ENCODE measurements at places on chromosomes 1 and 21.

DNA sequence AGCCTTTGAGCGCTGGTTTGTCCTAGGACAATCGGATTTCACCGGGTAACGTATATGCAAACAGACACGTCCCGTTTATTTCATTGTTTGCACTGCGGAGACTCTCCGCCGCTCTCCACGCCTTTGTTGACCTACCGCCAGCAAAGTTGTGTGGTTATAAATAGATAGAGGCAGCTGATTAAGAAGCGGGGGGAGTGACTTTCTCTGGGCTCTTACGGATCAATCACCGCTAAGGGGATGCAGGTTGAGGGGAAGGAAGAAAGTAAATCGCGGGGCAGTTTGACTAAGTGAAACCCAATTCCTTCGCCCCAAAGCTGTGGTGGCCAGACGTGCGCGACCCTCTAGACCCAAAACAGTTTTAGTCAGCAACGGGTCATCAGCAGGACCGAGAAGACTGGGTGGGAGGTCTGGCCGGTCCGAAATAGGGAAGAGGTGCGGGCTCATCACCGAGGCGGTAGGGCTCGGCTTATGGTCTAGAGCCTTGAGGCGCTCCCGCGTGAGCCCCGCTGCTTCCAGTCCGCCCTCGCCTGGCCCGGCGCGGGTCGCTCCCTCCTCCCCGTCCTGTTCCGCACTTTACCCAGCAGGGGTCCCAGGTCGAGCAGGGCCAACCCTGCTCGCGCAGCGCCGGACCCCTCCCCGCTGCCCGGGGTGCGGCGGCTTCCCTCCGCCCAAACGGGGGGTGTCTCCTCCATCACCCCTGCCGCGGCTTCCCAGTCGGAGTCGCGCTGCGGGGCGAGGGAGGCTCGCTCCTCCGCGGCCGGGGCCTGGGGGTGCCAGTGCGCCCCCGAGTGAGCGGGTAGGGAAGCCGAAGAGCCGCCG is 120.8 kb upstream of the RRP15 start:
- peak; percentile 24 for DNase-seq

DNA sequence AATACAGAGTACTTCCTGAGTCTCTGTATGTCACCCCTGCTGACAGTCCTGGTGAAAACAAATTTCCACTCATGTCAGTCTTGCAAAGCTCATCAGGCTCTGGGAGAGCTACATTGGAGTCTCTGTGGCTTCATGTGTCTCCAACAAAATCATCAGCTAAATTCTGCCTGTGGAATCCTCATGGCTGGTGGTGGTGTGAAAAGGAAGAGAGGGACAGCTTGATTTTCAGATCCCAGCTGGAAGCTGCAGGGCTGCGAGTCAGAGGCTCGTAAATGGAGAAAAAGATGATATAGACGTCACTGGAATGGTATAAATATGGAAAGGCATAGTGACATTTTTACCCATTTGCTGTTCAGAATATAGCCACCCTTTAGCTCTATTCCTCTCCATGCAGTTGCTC is 150.2 kb downstream of the ASTN1 start:
- DNase-seq = no peak

DNA sequence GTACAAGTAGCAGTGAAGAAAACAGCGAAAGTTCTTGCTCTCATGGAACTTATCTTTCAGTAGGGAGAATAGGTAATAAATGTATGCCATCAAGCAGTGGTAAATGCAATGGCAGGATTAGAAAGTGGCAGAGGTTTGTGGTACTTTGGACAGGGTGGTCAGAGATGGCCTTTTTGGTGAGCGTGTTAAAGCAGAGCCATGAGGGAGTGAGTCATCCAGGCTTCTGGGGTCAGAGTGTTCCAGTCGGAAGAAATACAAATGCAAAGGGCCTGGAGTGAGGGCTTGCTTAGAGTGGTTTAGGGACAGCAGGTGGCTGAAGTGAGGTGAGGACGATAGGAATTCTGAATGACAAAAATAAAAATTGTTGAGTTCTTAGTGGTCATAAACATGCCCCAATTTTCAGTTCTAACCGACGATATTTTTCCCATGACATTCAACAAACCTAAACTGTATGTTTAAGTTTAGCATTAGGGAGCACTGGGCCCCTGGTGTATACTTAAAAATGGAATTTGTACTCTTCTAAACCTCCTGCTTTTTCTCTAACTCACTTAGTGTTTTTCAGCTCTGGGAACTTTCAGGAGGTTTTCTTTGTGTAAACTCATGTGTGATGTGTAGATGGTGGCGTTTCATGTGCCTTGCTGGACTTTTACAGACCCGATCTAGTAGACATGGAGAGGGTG is 78.2 kb downstream of the MACF1 start:
- no peak for DNase-seq

- no peak for DNase-seq
These were observed 114.8 kb downstream of the DNAH14 start for GRCh38 chr1:225044258-225044657.

DNA sequence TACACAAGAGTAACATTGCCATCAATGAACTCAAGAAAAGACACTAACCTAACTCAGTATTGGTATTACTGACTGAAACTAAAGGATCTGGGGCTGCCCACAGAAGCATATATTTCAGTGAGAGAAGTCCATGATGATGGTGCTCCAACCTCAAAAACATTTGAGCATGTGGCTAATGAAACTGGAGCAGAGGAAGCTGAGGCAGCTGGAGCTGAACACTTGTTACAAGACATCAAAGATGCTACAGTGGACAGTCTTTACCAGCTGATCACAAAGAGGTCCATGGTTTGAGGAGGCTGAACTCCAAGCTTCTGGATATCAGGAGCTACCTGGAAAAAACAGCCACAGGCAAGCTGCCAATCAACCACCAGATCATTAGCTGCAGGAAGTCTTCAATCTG is 42.2 kb upstream of the TTC39A start:
- no peak for DNase-seq

DNA sequence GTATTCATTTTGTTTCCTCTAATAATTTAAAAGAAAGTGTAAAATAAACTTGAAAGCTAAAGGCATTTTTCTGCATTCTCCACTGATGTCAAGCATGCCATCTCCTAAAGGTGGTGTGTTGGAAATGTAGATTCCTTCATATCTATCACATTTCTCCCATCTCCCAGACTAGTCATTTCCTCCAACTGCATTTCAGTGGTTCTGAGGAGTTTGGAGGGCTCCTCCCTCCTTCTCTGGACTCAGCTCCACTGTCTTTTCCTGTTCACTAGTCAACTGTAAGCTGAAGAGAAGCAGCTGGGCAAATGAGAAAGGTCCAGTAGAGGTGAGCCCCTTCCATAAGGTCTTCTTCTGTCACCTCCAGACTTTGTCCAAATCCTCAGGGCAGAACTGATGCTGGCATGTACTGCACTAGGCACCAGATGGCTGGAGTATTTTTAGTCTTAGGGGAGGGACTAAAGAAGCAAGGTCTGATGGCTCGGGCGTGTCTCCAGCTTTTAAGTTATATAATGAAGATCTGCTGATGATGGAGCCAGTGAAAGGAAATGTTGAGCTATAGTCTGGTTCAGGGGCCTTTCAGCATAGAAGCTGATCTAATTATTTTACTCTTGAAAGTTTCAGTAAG is 186.1 kb downstream of the NTNG1 start:
- DNase-seq = peak; percentile 89

GRCh38 chr1:218439541-218440295 is 94.6 kb downstream of the TGFB2 start:
- no peak for DNase-seq

GRCh38 chr1:28309702-28310101 is 19.1 kb upstream of the MED18 start:
- no peak for DNase-seq

DNA sequence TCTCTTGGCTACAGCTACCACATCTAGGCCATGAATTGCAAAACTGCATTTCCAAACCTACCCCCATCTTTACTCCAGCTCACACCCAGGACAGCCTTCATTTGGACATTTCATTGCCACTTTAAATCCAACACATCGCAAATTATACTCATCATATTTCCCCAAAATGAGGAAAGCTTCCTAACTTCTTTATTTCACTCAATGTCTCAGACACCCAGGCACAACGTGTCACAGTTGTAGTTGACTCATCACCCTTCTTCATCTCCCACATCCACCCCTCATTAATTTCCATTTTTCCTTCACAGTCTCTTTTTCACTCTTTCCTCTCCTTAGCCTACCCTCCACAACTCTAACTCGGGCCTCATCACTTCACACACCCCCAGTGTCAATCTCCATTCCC is 6.7 kb downstream of the OTUD7B start:
- no peak for DNase-seq

GRCh38 chr21:33078907-33079582 is 9.1 kb downstream of the OLIG1 start:
- no peak for DNase-seq

DNA sequence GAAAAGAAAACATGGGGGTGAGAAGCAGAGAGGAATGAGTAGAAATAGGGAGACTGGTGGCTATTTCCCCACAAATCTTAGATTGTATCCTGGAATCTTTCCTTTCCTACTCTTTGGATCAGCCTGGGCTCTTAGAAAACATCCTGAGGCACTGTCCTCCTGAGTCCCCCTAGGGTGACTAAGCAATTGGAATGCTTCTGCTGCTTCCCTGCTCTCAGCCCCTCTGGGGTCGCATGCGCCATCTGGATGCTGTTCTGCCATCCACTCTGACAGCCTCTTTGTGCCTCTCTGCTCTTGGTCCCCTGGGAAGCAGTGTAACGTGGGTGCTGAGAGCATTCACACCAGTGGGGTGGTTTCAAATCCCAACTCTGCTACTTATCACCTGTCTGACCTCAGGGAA is 443.0 kb downstream of the SIPA1L2 start:
- DNase-seq = no peak

DNA sequence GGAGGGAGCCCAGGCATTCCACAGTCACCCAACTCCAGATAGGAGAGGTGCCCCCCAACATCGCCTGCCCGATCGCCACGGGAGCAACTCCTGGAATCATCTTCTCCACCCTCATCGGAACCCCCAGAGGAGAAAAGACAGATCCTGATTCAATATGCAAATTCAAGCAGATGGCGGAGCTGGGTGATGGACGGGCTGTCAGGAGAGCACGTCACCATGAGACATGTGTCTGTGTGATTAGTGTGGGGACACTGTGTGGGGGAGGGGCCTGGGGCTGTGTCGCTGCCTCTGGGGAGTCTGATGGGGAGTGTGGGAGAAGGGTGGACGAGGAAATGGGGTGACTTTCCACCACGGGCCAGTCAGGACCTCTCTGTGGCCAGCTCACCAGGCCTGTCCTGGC is 90.2 kb upstream of the CSF3R start:
- DNase-seq = no peak

DNA sequence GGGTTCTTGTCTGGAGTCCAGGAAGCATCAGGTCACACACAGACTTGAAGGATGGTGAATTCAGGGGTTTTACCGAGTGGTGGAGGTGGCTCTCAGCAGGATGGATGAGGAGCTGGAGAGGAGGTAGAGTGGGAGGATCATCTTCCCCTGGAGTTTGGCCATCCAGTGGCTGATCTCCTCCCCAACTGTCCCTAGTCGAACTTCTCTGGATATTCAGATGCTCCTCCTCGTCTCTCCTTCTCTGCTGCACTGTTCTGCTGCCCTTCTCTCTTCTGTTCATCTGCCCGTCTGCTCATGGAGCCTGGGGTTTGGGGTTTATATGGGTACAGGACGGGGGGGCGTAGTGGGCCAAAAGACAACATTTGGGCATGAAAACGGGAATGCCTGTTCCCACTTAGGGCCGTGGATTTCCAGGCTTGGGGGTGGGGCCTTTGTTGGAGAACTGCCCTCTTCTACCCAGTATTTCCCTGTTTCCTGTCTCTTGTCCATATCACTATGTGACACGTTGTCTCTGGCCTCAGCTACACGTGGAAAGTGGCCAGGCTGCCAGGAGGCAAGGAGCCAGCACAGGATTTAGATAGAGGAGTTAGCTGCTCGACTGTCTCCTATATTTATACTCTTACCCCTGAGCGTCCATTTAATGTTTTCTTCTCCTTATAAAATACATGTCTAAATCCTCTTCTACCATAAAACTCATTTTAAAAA is 76.7 kb downstream of the SIPA1L2 start:
- peak; percentile 67 for DNase-seq

DNA sequence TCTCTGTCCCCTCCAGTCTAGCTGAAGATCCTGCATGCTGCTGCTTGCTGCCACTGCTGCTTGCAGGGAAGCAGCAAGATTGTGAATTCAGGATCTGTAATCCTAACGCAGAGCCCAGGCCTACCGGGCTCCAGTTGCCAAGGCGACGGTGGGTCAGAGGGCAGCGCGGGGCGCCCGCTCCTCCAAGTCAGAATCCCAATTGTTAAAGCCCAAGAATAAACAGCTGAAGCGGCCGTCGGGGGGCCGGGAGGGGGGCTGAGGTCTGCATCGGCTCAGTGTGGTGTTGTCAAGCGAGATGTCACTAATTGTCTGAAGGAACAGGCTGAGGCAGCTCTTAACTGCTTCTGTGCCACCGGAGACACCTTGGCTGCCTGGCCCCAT is 36.8 kb downstream of the AHDC1 start:
- DNase-seq = no peak

DNA sequence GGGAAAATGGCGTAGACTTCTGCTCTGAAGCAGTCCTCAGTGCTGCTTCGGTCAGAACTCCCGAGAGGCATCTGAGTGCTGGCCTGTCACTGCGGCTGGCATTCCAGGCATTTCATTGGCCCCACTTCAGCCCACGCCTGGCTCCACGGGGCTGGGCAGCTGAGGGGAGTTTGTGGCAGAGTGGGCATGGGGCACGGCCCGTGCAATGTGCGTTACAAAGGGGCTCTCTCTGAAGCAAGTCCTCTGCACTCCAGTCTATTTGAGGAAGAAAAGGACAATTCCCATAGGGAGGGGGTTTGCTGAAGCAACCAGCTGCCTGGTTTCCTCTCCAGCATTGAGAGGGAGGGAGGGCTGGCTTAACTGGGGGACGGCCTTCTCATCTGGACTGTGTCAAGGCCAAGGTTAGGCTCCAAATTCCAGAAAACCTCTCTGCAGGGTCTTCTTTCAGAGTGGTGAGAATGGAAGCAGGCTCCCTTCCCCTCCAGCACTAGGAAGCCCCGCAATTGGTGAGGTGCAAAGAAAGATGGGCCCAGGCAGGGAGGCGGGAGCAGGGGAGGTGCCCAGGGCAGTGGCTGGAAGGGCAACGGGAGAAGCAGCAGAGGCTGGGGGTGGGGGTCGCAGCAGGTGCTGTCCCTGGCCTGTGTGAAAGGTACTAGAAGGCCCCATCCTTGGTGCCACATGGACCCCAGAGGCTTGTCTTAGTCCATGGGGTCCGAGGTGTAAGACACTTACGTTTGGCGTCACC is 21.1 kb upstream of the GPR157 start:
- no peak for DNase-seq

- DNase-seq = no peak
These were observed 192.5 kb downstream of the ZZZ3 start for GRCh38 chr1:77489910-77490309.

GRCh38 chr1:190494451-190494850 is 16.8 kb upstream of the BRINP3 start:
- no peak for DNase-seq

- no peak for DNase-seq
These were observed 72.8 kb upstream of the FGGY start for GRCh38 chr1:59223989-59224634.

Data from DMS 273 treated with DMSO at 0.1 percent for 48 hours (cell line).